ENCODE measurements at places on chromosomes 6 and 20.

DNA sequence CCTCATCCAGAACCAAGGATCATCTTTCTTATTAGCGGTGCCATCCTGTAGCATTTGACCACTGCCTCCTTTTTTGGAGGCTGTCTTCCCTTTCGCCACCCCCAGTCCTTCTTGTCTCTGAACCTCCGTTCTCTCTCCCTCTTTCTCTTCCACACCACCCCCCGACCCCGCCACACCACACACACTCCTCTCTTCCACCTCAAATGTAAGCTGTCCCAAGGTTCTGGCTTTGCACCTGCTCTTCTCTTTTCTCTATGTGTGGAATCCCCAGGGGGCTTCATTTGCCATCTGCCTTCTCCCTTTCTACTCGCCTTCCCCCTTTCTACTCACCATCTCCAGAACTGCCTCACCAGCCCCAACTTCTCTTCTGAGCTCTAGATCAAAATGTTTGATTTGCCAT lies 111.3 kb upstream of the CDYL start:
- no peak for DNase-seq

- DNase-seq, result no peak
Observed at GRCh38 chr6:41934278-41935192, 7.1 kb downstream of the CCND3 start.

DNA sequence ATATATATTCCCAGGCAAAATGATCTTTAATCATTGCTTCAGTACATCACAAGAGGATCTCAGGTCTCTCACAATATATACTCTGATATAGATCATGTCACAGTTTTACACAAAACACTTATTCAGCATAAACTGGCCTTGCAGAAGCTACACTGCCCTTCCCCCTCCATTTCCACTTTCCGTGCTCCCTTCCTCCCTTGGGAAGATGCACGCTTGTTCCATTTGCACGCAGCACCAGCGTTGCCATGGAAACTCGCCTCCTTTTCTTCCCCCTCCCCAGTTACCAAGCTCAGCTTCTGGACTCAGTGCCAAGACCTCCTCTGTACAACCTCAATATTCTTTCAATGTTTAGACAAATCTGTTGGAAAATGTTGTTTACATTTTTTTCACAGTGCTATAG lies 154.6 kb downstream of the RFPL4B start:
- no peak for DNase-seq

DNA sequence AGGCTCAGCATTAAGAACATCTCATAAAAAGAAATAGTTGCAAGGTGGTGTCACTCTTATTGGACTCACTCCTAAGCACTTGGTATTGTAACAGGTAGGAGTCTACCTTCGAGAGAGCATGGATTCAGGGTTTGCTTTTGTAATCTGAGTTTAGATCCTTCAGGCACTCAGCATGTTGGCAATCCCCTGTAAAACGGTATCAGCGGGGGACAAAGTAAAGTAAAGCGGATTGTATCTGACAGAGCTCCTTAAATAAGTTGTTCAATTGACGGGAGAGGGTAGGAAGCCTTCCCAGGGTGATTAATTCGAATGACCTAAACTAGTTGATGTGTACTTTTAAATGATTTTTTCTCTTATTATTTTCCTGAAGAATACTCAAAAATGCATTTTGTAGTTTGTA lies 869.8 kb upstream of the EPHA7 start:
- no peak for DNase-seq

DNA sequence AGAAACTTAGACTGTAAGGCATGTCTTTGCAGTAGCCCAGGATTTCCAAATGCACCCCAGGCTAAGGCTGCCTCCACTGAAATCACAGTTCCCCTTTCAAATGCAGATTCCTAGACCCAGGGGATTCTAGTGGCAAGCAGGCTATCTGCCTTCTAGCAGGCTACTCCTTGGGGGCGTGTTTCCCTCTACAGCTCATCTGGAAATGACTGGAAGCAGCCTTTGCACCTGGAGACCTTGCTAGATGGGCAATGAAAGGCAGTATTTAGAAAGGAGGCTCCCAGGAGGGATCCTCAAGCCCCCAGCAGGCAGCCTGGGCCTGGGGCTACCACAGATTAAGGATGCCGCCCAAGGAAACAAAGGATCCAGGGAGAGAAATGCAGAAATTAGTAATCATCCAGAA lies 26.0 kb upstream of the SYNDIG1 start:
- no peak for DNase-seq

- no peak for DNase-seq
Observed at GRCh38 chr6:125346926-125347563, 45.3 kb upstream of the HDDC2 start.

DNA sequence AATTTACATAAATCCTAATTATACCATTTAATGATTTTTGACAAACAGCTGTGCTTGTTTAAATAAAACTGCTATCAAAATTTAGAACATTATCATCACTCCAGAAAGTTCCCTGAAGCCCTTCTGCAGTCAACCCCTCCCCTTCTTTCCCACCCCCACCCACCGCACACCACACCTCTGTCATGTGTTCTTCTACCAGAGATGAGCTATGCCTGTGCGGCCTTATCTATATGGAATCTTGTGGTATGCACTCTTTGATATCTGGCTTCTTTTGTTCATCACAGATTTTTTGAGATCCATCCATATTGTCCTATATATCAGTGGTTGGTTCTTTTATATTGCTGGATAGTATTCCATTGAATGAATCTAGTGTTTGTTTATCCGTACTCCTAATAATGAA lies 7.2 kb downstream of the MYLIP start:
- no peak for DNase-seq

GRCh38 chr6:77454386-77454785 lies 8.9 kb downstream of the HTR1B start:
- DNase-seq, result no peak

DNA sequence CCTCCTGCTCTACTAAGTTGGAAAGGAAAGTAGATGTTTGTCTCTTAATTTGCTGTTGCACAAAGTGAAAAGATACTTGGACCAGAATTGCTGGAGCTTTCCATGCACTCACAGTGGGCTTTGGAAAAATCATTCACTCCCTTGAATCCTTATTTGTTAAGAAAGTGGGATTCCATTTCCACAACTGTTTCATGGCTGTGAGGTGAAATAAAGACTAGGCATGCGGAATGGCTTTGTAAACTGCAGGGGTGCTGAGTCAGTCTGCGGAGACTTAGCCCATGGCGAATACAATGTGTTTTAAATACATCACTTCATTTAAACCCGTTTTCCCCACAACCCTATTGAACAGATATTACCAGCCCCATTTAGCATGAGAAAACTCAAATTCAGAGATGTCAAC lies 36.8 kb upstream of the CLDN20 start:
- DNase-seq, result no peak
